ENCODE measurements at places on chromosomes 5 and 9.

DNA sequence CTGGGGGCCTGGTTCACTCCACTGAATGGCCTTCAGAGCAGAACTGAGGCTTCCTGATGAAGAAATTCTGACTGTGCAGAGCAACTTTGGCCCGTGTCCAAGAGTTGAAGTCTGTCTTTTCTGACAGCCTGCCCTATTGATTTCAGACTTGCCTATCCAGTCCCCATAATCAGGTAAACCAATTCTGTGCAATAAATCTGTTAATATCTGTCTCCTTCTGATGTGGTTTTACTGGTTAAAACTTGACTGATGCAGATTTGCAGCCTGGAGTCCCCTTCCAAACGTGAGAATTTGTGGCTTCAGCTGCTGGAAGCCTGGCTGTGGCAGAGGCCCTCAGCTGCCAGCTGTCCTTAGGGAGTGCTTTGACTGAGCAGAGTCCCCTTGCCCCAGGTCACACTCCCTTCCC, 283.9 kb upstream of the ANKRD55 start:
- DNase-seq: no peak

DNA sequence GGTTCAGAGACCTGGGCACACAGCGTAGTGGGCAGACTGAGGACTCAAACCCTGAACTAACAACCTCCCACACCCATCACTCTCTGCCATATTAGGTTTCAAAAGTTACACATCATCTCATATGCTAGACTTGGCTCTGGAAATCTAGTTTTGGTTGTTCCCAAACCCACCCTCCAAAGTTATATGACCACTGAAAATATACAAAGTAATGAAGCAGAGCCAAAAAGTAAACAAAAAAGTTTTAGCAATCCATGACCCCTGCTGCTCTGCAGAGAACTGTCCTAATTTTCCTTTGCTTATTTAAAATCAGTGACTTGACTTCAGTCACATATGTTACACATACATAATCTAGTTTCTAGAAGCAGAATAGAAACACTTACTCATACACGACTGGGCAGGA, 155.6 kb upstream of the TAS2R1 start:
- no peak for DNase-seq

DNA sequence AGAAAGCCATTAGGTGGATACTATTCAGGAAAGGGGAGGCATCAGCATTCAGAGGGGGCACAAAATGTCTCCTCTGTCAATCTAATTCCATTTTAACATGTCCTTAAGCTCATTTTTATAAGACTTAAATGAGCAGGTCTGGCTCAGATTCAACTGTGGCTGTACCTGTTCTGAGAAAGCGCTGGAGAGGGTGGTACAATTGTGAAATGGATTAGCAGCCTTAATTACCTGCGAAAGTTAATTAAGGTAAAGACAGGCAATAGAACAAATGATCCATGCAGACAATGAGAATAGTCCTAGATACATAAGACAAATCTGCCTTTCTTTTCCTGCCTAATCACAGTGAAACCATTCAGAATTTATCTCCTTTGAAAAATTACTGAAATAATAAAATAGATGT, 96.2 kb downstream of the TAF11L14 start:
- no peak for DNase-seq

DNA sequence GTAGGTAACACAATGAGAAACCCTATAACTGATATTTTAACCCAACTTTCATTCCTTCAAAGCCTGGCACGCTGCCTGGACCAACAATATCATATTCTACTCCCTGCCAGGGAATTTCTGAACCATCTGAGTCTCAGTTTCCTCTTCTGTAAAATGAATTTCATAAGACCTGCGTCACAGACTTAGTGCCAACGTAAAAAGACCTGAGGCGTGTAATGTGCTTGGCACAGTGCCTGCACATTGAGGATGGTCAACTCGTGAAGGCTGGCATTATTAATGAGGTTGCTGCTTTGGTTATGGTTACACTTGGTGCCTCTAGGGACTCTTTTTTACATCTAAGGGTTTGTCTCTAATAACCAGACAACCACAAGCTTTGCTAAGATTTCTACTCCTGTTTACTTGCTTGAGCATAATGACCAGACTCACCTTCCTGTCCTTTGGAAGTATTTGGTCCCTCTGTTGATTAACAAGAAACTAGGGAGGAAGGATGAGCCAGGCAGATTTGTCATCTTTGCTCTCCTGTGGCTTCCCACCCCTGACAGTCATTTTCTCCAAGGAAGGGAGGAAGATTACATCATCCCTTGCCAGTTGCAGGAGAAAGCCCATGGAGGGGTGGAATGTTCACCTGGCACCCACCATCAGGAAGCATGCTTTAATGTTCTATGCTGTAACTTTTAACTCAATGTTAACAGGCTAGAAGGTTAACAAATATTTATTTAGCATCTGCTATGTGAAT, 79.0 kb downstream of the PAPPA start:
- no peak for DNase-seq

DNA sequence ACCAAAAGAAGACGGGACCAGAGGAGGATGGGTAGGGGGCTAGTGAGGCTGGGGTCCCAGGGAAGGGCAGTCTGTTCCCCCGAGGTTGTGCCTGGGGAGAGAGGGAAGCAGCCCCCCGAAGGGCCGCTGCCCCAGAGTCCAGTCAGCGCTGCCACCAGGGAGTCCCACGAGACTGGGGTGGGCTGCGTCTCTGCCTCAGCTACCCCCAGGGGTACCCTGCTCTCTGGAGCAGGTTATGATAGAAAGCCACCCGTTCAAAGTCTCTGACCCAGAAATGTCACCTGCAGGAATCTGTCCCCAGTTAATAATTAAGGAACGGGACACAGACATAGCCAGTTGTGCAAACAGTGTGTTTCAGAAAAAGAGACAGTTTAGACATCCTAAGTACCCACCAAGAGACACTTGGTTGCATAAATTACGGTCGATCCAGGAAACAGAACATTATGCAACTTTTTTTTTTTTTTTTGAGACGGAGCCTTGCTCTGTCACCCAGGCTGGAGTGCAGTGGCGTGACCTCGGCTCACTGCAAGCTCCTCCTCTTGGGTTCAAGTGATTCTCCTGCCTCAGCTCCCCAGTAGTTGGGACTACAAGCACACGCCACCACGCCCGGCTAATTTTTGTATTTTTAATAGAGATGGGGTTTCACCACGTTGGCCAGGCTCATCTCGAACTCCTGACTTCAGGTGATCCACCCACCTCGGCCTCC, 10.7 kb upstream of the AGPAT2 start:
- DNase-seq: no peak

DNA sequence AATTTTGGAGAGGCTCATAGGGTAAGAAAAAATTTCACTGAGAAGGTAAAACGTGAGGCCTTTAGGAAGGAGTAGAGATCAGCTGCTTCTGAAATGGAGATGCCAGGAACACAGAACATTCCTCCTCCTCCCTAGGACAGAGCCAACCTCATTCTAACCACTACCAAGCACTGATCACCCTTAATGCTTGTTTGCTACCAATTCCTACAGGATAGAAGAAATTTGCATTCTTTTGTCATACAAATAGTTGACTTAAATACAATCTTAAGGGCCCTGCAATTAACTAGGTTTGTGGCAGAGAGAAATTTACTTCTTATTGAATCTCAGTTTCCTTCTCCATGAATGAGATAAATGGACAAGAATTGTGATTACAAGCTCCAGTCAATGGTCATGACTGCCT, 780.2 kb upstream of the WWC1 start:
- no peak for DNase-seq

GRCh38 chr5:140677947-140678346, 4.6 kb upstream of the DND1 start:
- no peak for DNase-seq

- DNase-seq: no peak
These were observed 53.4 kb upstream of the GLIS3 start for GRCh38 chr9:4353236-4353635.

All from AG04450 (cell line).